ENCODE measurements at places on chromosomes 2 and 18.
A peak's percentile ranks its signal among the peaks of the same experiment; 100 is the strongest.

GRCh38 chr2:3728104-3729054 lies 25.0 kb downstream of the DCDC2C start:
- DNase-seq = no peak

DNA sequence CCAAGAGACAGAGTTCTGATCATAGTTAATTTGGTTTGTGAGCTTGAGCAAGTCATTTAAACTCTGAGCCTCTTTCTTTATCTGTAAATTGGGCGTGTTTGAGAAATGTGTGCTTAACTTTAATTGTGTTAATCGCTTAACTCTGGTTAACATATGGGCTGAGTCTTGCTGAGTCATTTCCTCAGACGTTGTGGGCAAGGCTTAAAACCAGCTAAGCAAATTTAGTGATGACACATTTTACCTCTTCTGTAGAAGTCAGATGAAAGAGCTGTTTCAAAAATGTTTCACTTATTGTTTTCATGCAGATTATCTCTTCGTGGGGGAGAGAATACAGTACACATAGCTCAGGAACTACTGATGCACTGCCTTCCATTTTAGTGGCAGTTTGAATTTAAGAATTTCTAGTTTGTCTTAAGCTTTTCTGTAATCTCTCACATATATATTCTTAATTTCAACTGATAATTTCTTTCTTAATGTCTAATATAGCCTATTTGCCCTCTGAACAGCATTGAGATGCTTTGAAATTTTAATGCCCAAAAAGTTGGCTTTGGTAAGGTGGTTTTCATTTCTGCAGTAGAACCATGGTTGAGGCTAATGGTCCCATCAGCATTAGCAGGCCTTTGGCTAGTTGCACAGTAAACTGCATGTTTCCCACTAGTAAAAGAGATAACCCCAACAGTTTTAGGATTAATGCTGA lies 34.9 kb downstream of the RAB10 start:
- peak; percentile 28 for DNase-seq

DNA sequence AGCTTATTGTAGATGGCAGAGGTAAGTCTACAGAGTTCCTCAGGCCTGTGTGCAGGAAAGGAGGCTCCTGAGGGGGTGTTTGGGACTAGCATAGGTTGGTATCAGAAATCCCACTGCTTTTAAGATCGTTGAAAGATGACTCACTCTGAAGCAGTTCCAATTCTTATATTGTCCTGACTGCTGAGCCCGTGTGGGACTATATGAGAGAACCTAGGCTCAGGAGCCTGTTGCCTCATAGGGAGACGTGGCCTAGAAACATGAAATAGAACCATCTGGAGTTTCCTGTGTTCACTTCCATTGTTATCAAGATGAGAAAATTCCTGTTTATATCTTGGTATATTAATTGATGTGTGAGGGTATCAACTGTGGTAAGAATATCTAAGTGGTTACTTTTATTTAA lies 5.7 kb downstream of the CCT7 start:
- DNase-seq = no peak

- no peak for DNase-seq
These were observed 1879.4 kb upstream of the PIK3C3 start for GRCh38 chr18:40075616-40076015.

DNA sequence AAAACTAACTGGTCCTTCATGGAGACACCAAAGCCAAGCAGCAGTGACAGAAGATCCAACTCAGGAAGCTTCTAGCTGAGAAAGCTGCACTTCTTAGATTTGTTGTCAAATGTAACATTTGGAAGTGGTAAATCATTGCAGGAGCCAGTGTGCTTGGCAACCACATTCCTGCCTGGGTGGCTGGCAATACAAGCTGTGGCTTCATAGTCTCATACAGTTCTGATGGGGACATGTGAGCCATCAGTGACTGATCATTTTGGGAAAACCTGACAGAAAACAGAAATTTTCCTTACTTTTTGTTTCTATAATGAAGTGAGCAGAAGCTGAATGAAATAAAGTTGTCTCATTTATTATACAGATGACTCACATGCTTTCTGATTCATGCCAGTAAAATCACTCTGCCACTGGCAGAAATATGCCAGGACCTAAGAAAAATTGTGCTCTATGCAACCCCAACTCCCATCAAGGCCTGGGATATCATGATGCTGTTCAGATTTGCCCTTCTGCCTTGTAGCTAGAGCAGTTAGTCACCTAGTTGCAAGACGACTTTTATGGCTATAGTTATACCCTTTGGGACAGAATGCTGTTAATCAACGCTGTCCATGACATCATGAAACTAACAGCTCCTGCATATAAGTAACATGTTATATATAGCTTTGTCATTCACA lies 508.1 kb downstream of the ADCYAP1 start:
- no peak for DNase-seq

DNA sequence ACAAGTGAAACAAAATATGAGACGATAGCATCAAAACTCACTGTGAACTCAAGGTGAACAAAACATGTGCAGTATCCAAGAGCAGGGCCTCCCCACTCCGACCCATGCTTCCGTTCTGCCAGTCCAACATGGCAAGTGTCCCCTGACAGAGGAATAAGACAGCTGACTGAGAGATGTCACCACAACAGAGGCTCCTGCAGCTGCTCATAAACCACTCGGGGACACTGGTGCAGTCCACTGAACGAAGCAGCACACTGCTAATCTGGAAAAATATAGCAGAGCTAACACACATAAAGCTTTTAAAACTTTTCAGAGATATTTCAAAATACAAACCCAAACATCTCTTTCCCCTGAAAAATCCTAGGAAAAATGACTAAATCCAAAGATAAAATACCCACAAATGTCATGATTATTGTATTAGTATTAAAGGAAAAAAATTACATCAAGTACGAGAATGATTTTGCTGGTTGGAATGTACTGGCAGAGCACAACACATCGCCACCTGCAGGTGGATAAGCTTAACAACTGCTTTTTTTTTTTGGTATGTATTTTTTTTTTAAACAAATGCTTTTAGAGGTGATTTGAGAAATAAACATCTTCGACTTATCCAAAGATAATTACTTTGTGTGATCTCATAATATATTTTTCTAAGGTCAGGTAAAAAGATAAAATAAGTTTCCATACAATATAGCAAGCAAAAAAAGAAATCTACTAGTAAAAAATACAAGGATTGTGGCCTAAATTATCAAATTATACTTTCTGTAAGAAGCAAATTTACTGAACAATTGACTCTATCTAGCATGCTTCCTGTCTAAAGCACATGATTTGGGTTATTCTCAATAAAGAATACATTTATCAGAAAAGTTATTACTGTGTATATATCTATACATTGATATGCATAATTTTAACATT lies 18.6 kb downstream of the THADA start:
- no peak for DNase-seq

- no peak for DNase-seq
These were observed 57.9 kb upstream of the SPHKAP start for GRCh38 chr2:228239207-228239906.

DNA sequence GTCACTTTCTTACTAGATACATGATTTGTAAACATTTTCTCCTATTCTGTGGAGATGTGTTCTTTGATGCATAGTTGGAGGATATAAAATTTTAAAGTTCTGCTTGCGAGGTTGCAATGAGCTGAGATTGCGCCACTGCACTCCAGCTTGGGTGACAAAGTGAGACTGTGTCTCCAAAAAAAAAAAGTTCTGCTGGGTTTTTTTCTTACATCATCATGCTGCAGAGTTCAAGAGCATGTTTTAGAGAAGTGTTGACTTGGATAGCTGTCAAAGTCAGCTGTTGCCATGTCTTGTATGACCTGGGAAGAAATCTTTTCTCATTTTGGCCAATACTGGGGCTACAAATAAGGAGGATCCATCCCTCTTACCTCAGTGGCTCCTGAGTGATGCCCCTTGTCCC lies 71.3 kb downstream of the UGGT1 start:
- no peak for DNase-seq

DNA sequence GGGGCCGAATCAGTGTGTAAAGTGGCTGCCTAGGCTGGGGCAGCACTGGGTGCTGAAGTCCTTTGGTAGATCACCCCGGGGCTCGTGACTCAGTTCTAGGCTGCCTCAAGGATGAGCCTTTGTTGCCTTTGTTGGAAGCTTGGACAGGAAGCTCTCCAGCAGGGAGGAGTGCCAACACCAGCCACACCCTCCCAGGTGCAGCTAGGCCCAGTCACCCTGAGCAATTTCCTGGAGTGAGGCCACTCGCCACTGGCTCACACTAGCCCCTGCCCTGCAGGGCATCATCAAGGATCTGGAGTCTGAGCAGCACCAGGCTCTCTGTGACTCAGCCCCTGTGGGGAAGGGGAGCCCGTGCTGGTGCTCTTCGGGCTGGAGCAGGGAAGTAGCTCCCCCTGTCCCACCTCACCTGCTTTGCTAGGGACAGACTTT lies 6.7 kb upstream of the SDC1 start:
- DNase-seq = no peak

DNA sequence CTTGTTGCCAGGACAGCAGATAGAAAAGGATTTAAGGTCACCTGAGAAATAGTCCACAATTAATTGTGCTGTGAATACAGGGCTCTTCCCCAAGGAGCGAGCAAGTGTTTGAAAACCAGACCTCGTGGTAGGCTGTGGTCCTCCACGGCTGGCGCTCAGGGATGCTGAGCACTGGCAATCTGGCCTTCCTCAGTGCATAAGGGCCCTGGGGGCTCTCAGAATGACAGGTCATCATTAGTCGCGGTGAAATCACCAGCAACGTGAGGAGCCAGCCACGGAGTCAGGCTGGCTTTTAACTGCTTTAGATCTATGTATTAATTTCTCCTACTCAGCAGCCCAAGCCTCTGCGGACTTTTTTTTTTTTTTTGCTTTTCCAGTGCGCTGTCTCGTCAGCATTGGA lies 148.5 kb downstream of the FHOD3 start:
- no peak for DNase-seq

DNA sequence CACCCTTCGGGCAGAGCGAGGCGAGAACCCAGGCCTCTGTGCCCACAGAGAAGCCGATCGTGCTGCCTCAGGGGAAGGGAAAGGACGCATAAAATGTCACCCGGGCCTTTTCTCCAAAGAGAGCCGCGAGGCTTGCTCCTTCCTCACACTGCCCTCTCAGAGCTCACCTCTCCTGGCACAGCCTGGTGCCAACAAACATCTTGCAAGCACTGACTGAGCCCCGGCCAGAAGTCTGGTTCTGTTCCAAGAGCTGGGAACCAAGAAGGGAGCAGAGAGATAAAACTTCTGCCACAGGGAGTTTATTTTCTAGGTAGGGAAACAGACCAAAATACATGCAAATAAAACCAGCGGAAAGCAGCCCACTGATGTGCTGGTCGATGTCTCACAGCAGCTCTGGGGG lies 13.6 kb upstream of the ADI1 start:
- no peak for DNase-seq

Data from stimulated activated CD8-positive, alpha-beta memory T cell treated with anti-CD3 and anti-CD28 coated beads, Interleukin-2, amount 100 ng/mL, for 1 hour (primary cell).